ENCODE measurements at places on chromosomes 13 and 19. TPM values are rescaled to one million over a fixed set of nuclear protein-coding genes. Genes with fewer than 3 reads are reported as not detected.

Gene PEG3
- 64.2 TPM for polyA plus RNA-seq

Gene AP1M2
- polyA plus RNA-seq: 60.3 TPM

GRCh38 chr19:9911524-9912185, 24.7 kb downstream of the OLFM2 start:
- DNase-seq: no peak

Gene NFIC
- 25.2 TPM for polyA plus RNA-seq

Gene RETN
- 1.3 TPM for polyA plus RNA-seq

DNA sequence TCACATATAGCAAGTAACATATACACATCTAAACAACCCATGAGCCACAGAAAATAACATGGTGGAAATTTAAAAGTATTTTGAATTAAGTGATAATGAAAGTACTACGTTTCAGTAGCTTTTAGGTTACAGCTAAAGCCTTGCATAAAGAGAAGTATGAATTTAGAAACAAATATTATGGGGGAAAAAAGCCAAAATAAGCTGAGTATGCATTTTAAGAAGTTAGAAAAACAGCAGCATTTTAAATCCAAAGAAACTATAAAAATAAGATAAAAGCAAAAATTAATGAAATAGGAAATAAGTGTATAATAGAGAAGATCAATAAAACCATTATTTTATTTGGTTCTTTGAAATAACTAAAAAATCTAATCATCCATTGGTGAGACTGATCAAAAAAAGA, 89.8 kb upstream of the ARHGEF7 start:
- DNase-seq: no peak

- peak; percentile 50 for DNase-seq
These were observed 4.5 kb downstream of the BICRA start for GRCh38 chr19:47613165-47614020.

Gene SYT5
- polyA plus RNA-seq: 0.47 TPM

DNA sequence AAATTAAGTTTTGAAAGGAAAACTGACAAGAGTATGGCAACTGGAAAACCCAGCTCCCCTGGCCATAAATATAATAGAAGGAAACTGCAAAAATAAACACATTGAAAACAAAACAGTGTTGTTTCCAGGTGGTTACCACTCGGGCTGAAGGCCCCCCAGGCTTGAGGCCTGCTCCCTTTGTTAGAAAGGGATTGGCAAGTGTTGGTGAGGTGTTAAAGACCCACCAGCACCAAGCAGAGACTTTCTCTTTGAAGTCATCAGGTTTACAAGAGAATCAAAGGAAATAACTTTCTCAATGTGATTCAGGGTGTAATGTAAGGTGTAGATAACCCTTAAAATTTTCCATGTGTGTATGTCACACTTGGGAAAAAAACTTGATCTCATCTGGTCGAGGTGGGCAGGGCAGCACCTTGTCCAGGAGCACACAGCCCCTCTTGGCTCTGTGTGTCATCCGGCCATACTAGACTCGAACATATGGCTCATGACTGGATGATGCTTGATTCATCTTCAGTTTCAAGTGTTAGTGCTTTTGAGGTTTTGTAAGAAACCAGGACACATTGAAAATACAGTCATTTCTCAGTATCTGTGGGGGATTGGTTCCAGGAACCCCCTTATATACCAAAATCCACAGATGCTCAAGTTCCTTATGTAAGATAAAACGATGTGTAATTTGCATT, 7.8 kb downstream of the ACTN4 start:
- DNase-seq: no peak

DNA sequence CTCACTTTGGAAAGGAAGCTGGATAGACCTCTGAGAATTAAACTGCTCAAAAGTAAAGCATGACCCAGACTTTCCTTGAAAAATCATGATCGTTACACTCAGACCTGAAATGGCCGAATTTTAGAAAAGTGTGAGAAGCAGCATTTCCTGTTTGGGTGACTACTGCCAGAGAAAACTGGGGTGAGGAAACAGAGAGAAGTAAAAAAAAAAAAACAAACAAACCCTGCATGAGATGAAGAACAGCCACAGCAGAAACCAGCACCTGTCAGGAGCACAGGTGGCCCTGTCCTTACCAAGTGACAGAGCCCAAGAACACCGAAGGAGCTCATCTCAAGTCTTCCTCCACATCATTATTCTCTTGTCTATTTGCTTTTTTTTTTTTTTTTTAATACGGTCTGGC, 12.0 kb upstream of the ADPRHL1 start:
- no peak for DNase-seq

DNA sequence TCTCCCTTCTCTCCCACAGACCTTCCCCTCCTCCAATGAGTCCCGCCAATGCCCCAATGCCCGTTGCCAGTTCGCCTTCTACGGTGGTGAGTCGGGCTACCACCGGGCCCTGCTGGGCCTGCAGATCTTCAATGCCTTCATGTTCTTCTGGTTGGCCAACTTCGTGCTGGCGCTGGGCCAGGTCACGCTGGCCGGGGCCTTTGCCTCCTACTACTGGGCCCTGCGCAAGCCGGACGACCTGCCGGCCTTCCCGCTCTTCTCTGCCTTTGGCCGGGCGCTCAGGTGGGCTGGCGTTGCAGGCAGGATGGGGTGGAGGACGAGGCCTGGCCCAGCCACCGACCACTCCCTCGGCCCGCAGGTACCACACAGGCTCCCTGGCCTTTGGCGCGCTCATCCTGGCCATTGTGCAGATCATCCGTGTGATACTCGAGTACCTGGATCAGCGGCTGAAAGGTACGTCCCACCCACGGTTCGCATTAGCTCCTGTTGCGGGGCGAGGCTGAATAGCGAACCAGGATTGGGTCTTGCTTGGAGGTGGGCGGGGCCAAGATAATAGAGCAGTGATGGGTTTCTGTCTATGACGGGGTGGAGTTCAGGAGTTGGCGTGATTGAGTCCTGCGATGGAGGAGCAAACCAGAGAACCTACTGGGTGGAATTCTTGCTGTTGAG, 11.1 kb downstream of the SLC44A2 start:
- DNase-seq: no peak

DNA sequence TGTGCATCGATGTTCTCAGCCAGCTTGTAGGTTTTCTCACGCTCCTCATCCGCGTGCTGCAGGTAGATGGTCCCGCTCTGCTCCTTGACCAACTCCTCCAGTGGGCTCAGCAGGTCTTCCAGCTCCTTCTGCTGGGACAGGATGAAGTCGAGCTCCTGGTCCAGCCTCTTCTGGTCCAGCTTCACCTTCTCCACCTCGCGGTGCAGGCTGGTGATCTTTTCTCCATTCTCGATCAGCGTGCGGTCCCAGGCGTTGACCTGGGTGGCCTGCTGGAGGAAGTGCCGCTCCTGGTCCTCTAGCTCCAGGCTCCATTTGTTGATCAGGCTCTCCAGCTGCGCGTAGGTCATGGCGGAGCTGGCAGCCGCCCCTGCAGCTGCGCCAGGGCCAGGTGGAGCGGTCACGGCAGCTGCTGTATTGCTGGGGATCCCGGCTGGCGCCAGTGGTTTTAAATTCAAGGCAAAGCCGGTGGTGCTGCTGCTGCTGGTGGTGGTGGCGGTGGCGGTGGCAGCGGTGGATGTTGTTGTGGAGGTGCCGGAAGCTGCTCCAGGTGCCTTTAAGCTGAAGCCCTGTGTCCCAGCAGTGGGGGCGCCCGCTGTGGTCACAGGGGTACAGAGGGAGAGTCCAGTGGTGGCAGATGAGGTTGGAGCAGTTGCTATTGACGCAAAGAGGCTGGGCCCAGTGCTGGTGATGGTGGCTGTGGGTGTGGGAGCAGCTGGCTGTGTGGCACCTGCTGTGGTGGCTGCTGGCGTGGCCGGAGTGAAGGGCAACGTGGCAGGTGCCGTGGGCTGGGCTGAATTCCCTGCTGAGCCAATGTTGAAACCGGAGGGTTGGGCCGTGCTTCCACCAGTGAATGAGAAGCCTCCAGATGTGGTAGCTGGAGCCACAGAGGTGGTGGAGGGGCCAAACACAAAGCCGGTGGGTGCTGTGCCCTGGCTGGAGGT, 12.1 kb upstream of the IL4I1 start:
- DNase-seq: no peak

Gene SERPINE3
- polyA plus RNA-seq: 0.14 TPM

Gene SERTAD3
- polyA plus RNA-seq: 38.6 TPM

DNA sequence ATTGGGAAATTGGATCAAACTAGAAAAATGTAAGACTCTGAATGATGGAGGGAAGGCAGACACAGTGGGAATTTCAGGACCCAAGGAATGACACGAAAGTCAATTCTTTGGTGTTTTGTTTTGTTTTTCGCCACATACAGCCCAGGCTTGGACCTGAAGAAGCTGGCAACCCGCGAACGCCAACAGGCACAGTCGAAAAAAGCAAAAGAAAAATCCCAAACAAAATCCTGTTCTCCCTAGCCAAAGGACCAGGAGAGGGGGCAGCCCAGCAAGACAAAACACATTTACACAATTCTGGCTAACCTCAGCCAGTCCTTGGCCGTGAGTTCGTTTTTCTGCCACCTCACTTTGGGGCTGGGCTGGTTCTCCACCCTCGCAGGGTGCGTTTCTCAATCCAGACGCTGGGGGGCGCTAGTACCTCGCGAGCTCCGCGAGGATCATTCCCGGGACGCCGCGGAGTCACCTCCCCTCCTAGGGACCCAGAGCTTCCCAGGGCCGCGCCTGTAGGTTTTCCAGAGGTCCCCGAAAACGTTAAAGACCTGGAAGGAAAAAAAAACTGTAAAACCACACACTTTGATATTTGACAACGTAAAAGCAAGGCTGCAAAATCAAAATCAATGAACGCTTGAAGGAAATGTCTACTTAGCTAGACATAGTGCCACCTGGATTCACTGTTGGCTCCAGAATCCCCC, 34.9 kb upstream of the TPM4 start:
- peak; percentile 52 for DNase-seq

- no peak for DNase-seq
These were observed 595 bp upstream of the GPR183 start for GRCh38 chr13:99307648-99308339.

DNA sequence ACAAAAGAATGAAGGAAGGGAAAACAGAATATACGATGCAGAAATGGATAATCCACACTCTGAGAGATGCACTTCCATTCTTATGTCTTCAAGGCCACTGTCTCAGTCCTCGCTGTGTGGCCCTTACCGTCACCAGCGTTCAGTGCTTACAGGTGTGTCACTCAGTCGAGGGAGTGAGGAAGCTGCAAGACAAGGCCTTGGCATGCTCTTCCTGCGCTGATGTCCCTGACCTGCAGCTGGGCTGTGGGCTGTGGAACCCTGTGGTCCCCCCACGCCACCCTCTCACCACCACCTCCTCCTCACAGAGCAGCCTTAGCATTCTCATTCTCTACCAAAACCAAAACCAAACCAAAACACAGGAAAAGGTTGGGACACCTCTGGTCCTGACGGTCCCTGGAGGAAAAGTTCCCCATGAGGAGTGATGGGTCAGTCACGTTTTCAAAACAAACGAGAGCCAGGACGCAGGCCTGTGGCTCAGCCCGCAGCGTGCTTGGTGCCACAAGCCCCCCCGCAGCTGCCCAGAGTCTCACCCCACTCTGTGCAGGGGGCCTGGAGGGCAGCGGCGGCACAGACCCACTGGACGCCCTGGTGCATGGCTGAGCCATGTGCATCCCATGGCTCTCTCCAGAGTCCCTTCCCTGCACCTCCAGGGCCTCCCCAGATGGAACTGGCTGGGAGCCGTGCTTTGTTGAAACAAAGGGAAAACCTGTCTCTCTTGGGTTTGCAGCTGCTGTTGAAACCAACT, 48.2 kb upstream of the GPR183 start:
- no peak for DNase-seq

DNA sequence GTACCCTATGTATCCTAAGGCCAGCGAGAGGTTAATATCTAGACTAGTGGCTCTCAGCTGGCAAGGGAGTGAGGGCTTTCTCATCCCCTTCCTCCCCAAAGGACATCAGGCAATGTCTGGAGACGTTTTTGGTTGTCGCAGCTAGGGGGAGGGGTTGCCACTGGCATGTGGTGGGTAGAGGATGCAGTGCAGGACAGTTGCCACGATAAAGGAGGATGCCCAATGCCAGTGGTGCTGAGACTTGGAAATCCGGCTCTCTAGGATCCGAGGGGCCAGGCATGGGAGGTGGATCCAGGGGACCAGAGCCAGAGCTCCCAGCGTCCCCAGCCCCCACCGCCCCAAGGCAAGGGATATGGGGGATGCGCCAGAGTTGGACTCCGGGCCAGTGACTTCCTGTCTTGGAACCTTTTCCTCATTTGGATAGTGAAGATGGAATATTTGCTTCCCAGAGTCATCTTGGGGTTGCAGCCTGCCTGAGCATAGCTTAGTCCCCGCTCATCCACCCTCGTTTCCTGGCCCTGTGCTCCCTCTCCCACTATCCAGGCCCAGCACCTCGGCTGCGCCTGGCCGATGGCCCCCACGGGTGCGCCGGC, 4.9 kb downstream of the SSC5D start:
- DNase-seq: no peak

DNA sequence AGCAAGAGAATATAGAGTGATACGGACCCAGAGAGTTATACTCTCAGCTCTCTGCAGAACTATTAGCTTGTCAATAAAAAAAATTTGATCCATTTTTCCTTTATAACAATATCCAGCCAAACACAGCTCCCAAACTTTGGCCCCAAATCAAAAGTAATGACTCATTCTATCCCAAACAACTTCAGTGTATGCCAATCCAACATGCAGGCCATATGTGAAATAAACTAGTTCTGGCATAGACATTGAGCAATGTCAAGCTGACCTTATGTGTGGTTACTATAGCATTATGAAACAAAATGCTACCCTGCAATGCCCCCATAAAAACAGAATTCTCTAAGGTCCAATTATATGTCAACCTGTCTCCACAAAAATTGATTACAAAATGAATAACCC, 209.5 kb downstream of the DNAJC15 start:
- DNase-seq: no peak

DNA sequence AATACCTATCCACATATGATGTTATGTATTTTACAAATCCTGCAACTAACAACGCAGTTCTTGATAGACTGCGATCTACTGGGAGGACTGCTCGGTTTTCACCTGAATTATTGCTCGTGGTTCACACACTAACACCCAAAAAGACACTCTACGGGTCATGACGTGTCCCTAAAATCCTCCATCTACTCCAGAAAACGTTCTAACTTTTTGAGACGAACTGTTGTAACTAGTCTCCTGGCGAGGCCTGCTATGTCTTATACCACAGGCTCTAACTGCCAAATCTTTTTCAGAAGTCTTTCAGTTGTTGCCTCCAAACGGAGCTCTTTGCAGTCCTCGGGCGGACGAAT, 108.2 kb downstream of the KCNRG start:
- no peak for DNase-seq

Data from renal pelvis (tissue), 12 donors.